ENCODE measurements at places on chromosomes 1 and 21. TPM values are rescaled to one million over a fixed set of nuclear protein-coding genes. Genes with fewer than 3 reads are reported as not detected.

The C4BPA gene
- not detected for total RNA-seq

DNA sequence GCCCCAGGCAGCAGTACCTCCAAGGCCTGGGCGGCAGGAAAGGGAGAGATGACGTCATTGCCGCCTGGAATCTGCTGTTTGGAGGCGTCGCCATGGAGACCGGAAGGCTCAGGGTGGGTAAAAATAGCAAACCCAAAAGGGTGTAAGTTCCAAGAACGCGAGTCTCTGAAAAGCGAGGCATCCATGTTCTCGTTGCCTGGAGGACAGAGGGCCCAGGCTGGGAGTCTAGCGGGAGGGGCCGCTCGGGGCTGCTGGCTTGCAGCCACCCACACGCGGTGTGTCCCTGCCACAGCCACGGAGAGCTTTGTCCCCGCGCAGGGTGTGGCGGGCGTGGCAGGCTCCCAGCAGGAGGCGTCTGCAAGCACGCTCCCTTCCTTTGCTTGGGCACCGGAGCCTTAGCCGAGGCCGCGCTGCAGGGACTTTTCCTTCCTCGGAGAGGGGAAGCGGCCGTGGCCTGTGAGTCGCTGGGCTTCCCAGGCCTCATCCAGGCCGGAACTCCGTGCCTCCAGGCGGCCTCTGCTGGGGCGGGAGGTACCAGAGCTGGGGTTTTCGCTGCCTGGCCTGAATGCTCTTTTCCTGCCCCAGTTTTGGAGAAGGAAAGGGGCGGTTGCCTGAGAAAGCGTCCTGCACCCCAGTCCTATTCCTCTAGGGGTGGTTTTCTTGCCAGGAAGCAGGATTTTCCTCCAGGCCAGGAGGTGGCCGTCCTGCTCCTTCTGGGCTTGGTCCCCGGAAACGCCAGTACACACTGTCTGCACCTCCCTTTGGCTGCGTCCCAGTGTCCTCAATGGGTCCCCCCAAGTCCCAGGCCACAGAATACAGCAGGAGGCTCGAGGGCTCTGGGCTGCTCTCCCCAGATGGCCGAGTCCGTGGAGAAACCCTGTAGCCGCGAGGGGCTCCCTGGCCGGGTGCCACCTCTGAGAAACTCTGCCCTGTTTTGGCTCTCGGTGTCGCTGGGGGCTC lies 15.3 kb upstream of the SKI start:
- peak; percentile 89 for DNase-seq

DNA sequence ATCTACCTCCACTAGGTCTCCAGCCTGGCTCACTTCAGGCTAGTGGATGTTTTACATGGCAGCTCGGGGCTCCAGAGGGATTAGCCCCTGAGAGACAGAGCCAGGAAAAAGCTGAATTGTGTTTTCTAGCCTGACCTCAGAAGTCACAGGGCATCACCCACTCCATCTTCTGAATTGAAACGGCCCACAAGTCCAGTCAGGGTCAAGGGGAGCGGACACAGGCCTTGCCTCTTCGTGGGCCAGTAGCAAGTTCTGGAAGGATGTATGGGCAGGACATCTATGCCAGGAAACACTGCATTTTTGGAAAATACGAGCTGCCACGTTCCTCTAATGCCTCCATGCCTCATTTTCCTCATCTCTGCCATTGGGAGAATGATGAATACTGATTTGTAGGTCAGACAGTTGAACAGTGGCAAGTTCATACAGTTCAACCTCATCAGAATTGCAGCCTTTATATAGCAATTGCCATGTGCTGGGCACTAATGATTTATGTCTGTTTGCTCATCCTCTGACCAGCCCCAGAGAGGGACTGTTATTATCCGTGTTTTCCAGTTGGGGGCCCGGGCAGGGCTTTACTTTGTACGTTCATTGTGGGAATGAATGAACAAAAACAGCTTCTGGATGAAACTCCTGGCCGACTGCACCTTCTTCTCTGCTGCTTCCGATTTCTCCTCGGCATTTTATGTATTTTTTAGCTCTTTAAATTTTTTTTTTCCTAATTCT lies 23.2 kb upstream of the PCBP3 start:
- DNase-seq: no peak

- DNase-seq: peak; percentile 39
Observed at GRCh38 chr1:12615159-12615864, 2.7 kb downstream of the DHRS3 start.

The LCE2A gene
- not detected for total RNA-seq

DNA sequence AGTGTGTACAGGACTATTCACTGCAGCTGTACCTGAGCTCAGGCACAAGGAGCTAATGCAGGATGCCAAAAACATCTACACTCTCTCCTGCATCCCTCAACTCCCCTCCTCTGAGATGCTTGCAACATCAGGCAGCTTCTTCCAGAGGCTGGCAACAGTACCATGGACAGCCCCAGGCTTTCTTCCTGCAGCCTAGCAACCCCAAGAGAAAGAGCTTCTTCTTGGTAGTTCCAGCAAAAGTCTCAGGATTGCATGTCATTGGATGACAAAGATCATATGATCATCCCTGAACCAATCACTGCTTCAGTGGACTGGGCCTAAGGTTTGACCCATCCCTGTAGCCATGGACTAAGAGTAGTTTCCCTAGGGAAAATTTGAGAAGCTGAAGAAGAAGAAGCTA lies 46.7 kb downstream of the CAMK2N1 start:
- DNase-seq: no peak

The CLDN19 gene
- not detected for total RNA-seq

DNA sequence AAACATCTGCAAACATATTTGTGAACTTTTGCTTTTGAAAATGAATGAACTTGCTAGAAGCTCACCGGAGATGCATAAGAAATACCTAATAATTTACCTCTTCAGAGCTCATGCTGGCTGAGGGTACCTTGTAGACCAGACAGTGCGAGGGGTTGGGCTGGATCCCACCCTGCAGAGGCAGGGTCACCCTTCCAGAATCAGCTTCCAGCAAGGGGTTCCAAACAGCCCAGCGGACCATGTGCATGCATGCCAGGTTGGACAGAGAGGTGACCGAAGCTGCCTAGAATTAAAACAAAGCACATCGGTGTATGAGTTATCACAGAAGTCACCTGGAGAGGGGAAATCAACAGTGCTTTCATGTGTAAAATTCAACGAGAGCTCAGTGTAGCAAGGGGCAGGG lies 59.2 kb downstream of the NPHP4 start:
- no peak for DNase-seq

The RHBDL2 gene
- 3.8 TPM for total RNA-seq

The SDE2 gene
- 19.1 TPM for total RNA-seq

The C21orf58 gene
- total RNA-seq: 3.3 TPM

The FAM163A gene
- total RNA-seq: 2.5 TPM

GRCh38 chr1:47164552-47164951 lies 25.3 kb downstream of the PDZK1IP1 start:
- no peak for DNase-seq

The ADAMTS4 gene
- 61.8 TPM for total RNA-seq

DNA sequence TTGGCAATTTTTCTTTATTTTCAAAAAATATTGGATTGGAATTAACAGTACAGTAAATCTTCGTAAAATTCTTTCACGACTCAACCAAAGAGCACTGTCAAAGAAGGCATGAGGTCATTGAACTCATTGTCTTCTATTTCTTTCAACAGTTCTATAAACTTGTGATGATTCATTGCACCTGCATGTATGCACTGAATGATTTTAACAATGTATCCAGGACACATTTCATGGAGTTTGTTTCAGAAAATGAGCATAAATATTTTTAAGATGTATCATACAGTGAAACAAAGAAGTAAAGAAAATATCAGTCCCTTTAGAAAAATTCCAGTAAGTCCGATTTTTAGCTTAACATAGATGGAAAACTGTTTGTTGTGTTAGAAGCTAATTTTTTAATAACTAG lies 33.6 kb upstream of the CD34 start:
- no peak for DNase-seq

GRCh38 chr1:172724232-172724631 lies 65.3 kb downstream of the FASLG start:
- no peak for DNase-seq

DNA sequence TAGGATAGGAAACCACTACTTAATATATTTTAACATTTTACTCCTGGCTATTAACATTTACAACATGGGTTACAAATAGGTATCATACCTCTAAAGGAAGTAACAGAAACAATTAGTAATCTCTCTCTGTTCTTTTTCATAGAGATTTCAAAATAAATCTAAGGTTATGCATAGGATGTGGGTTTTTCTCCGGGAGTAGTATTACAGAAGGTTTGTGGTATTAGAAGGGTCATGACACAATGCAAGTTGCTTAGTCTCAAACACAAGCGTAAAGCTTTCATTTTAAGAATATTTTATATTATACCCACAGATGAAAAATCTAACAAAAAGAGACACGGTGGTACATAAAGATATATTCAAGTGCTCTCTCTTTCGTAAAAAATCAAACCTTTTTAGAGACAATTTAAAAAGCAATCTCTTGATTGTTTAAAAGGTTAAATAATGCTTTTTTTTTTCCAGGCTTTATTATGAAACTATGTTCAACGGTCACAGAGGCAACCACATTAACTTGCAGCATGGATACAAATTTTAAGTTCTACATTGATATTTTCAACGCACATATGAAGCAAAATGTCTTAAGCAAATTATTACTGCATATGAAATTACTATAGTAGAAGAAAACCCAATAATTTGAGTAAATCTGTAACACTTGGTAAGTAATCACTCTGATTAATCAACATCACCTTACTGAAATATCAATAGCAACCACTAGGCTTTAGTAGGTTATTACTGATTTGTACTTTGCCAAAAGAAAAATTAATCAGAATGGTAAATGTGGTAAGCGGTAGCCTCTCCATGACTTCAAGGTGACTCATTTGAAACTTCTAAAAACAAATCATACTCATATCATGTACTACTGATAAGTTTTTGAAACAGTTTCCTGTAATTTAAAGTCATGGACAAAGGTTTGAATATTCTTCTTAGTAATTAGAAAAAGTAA lies 97.4 kb upstream of the GFI1 start:
- no peak for DNase-seq

DNA sequence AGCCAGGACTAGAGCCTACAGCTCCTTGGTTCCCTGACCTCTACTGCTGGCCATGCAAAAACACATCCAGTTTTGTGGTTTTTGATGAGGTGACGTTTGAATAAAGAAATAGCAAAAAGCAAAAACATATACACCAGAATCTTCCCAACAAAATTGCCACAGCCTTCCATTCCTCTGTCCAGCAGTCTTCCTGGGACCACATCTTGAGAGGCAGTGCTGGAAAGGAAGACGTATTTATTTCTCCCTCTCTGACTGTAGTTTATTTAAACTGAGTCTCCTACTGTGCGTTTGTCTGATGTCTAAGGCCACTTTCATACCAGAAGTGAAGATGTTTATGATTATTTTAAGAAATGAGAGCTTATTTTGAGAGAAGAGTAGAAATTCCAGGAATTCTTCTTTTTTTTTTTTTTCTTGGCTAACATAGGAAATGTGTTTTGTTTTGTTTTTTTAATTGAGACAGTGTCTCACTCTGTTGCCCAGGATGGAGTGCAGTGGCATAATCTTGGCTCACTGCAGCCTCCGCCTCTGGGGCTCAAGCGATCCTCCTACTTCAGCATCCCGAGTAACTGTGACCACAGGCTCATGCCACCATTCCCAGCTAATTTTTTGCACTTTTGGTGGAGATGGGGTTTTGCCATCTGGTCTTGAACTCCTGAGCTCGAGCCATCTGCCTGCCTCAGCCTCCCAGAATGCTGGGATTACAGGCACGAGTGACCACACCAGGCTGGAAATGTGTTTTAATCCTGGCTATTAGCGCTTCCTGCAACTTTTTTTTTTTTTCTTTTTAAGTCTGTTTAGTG lies 118.5 kb downstream of the ITSN1 start:
- no peak for DNase-seq

- no peak for DNase-seq
Observed at GRCh38 chr1:228882041-228882770, 146.9 kb downstream of the RHOU start.

The ADGRL4 gene
- 4.3 TPM for total RNA-seq

The CFHR3 gene
- not detected for total RNA-seq

DNA sequence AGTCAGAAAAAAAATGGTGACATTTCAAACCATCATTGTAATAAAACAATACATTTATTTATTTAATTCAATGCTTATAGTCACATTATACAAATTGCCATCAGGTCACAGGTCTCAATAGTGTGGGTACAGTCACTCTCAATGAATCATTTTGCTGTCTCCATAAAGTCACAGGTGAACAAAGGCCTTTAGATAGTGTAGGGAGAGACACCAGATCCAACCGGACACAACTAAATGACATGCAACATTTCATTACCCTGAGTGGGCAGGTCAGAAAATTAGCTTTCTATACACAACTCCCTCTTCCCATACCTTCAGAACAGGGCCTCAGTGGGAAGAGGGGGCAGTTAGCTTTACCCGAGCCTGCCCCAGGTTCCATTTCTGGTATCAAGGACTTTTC lies 63.2 kb downstream of the STYXL2 start:
- no peak for DNase-seq

DNA sequence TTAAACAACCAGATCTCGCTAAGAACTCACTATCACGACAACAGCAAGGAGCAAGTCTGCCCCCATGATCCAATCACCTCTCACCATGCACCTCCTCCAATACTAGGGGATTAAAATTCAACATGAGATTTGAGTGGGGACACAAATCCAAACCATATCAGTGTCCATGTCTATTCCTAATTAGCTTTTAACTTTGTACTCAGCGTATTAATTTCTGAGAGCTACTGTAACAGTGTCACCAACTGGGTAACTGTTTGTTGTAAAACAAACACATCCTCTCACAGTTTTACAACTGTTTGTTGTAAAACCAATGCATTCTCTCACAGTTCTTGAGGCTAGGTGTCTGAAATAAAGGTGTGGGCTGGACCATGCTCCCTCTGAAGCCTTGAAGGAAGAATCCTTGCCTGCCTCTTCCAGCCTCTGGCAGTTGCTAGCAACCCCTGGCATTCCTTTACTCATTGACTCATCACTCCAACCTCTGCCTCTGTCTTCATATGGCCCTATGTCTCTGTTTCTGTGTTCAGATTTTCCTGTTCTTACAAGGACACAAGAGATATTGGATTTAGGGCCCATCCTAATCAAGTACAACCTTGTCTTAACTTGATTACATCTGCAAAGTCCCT lies 121.2 kb downstream of the LTN1 start:
- no peak for DNase-seq

The JUN gene
- total RNA-seq: 55.3 TPM

The LAD1 gene
- not detected for total RNA-seq

DNA sequence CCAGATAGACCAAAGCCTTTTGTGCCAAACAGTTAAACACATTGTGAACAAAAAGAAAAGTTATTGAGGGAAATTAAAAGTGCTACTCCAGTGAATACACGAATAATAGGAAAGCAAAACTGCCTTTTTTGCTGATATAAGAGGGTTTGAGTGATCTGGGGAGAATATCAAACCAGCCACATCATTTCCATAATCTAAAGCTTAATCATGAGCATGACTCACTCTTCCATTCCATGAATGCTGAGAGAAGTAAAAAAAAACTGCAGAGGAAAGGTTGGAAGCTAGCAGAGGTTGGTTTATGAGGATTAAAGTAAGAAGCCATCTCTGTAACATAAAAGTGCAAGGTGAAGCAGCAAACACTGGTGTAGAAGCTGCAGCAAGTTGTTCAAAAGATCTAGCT lies 350.6 kb upstream of the NCAM2 start:
- DNase-seq: no peak

- DNase-seq: peak; percentile 67
Observed at GRCh38 chr21:45128613-45129188, 54.3 kb downstream of the ADARB1 start.

- DNase-seq: no peak
Observed at GRCh38 chr1:169460191-169460833, 25.4 kb downstream of the SLC19A2 start.
